ENCODE measurements at places on chromosomes 5 and 9.

DNA sequence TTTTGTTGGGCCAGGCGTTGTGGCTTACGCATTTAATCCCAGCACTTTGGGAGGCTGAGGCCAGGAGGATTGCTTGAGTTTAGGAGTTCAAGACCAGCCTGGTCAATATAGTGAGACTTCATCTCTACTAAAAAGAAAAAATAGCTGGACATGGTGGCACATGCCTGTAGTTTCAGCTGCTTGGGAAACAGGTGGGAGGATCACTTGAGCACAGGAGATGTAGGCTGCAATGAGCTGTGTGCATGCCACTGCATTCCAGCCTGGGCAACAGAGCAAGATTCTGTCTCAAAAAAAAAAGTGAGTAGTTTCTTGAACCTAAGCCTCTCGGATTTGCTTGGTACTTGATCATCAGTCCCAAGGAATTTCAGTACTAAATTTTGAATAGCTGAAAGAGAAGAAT, 26.9 kb downstream of the G3BP1 start:
- DNase-seq = no peak

DNA sequence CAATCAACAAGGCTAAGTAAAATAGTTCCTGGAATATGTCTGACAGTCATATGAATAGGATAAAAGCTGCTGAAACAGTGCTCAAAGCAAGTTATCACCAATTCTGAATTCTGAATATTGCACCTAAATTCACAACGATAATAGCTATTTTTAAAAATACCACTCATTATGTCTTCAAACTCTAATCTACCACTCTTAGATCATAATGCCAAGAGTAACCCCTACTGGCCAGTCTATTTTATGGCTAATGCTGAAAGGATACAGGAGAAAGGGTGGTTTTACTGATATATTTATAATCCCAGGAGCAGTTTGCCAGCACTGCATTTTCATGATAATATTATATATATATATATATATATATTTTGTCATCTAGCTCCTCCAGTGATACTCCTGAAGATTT, 232.8 kb downstream of the PDE4D start:
- DNase-seq = no peak

DNA sequence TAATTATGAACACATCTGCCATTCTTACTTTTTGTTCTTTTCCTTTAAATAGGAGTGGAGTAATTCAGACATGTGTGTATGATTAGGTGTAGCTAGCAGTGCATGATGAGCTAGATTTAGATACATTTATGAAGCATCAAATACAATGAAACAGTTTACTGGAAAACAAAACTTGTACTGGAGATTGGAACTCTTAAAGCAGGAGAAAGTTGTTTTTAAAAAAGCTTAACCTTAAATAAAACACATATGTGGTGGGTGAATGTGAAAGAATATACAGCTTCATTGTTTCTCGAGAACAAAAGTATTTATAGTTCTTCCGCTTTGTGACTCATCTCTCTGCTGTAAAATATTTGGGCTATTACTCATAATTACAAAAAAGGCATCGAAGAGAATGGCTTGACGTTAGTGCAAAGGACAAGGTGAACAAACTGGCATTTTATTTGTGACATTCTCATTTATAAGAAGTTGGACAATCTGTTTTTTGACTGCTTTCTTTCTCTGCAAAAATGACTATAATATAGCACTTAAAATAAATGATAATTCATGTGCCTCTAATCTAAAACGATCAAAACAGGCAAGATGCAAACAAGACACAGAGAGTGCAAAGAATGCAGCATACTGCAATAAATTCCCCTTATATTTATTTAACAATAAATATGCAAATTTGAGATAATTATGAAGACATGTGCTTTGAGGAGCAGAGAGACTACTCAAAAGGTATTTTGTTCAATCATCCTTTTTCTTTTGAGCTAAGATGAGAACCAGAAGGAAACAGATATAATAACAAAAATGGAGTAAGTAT, 478.8 kb downstream of the CETN3 start:
- no peak for DNase-seq

DNA sequence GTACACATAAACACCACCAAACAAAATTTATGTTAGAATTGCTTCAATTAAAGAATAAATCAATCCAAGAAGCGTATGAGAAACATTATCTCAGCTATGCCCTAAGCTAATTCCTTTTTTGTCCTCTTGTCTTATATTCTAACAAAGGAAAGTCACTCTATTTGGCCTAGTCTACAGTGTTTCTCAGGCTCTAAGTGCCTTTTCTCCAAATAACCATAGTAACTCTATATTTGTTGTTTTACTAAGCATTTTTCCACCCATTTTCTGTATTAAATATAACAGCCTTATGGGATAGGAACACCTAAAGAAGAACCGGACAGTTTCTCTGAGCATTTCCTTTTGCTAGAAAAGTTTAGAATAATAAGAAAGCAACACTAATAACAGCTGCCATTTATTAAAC, 120.1 kb upstream of the MTAP start:
- DNase-seq = no peak

DNA sequence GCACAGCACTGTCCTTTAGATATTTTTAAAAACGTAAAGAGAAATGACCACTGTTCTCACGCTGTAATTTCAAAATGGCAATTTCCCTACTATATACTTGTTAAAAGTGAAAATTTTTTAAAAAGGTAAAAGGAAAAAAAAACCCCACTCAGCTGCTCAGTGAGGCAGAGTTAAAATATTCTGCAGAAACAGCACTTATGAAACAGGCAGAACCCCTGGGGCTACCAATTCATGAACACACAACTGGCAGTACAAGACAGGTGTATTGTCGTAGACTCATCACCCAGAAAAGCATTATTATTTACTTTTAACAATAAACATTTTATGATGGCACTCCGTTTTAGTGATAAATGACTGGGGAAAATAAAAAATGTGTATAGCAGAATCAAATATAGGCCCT, 1.5 kb upstream of the RASGRF2 start:
- DNase-seq = no peak

DNA sequence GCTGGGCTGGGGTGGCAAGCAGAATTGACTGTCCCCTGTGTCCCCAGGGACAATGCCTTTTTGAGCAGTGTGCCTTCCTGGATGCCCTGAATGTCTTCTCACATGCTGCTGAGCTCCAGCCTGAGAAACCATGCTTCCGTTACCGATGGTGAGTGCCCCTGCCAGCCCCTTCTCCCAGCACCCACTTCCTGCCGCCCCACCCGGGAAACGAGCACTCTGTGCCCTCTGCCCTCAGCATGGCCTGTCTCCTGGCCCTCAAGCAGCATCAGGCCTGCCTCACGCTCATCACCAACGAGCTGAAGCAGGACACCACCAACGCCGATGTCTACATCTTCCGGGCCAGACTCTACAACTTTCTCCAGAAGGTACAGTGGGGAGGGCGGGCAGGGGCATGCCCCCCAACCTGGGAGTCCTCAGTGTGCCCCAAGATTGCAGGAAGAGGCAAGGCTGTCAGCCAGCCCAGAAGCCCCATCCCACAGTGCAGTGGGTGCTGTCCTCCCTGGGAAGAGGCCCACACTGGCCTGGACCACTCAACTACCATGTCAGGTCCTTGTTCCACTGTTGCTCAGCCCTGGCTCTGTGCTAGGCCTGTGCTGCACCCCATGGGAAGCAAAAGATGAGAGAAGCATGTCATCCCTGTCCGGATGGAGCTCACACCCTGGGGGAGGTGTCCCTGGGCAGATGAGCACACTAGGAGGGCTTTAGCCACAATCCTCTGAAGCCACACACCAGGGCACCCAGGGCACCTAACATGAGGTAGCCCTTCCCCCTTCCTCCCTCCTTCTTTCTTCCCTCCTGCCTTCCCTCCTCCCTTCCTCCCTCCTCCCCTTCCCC, 4.4 kb downstream of the TTC16 start:
- no peak for DNase-seq

GRCh38 chr5:122947772-122948171, 88.8 kb downstream of the PPIC start:
- no peak for DNase-seq

All from stimulated activated CD8-positive, alpha-beta memory T cell treated with anti-CD3 and anti-CD28 coated beads, Interleukin-4, amount 100 ng/mL, for 1 hour (primary cell).